AG09319 (cell line): ENCODE measurements at places on chromosomes 7 and 10.

GRCh38 chr7:77455321-77455720 lies 39.2 kb upstream of the GSAP start:
- DNase-seq, result peak; percentile 60

GRCh38 chr7:157150882-157151281 lies 12.2 kb downstream of the UBE3C start:
- DNase-seq, result peak; percentile 15

- no peak for DNase-seq
These were observed 71.6 kb upstream of the CTBP2 start for GRCh38 chr10:125231813-125232475.

- no peak for DNase-seq
These were observed 1.3 kb downstream of the CYP26C1 start for GRCh38 chr10:93061594-93062513.

DNA sequence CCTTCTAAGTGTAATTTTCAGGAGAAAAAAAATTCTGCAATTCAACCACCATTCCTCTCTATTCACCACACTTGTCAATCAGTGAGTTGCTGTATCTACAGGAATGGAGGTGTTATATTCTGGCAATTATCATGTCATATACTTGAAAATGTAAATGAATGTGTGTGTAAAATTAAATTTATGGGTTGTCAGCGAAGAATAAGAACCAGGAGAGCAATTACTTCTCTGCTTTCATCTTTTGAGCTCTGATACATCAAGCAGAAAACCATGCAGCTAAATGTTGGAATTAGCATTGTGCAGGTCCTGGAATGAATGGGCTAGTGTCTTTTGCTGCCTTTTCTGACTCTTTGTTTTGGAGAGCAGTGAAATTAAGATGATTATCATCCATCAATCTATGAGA lies 207.6 kb downstream of the FOXP2 start:
- no peak for DNase-seq

GRCh38 chr7:102432442-102433218 lies 745 bp upstream of the ORAI2 start:
- no peak for DNase-seq
